AG04450 (cell line): ENCODE measurements at places on chromosomes 3 and 15. TPM values are rescaled to one million over a fixed set of nuclear protein-coding genes. Genes with fewer than 3 reads are reported as not detected.
A peak's percentile ranks its signal among the peaks of the same experiment; 100 is the strongest.

The LSAMP gene
- polyA plus RNA-seq, result 24.1 and 25.1 TPM in 2 replicates

The MESP2 gene
- polyA plus RNA-seq, result 0.20 and 0.22 TPM in 2 replicates

The ATP10A gene
- polyA plus RNA-seq, result 3.5 and 3.9 TPM in 2 replicates

GRCh38 chr3:40417845-40418543 is 31.0 kb downstream of the ENTPD3 start:
- no peak for DNase-seq

DNA sequence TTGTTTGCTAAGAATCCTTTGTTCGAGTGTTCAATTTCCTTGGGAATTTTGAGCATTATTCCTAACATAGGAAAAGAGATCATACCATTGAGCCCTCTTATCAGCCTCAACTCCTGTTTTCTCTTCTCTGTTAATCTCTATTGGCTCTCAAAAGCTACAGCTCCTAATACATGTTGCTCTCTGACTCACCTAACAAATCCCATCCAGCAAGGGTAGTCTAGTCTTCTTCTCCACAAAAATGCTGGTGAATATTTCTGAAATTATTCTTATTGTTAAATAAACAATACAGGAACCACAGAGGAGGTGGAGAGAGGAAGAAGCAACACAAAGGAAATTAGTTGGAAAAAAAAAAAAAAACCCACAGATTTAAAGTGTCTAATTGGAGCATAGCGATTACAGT is 325.8 kb upstream of the NAALADL2 start:
- DNase-seq, result peak; percentile 18
